Activated naive CD4-positive, alpha-beta T cell treated with anti-CD3 and anti-CD28 coated beads, Interleukin-2, amount 50 U/mL, for 72 hours (primary cell): ENCODE measurements at places on chromosomes 6 and 20.

GRCh38 chr6:2976571-2977085 lies 5.3 kb upstream of the SERPINB6 start:
- no peak for DNase-seq

GRCh38 chr20:61373055-61373399 lies 121.0 kb downstream of the CDH4 start:
- no peak for DNase-seq

- no peak for DNase-seq
Measured at GRCh38 chr6:16446273-16446672, 207.9 kb downstream of the GMPR start.

DNA sequence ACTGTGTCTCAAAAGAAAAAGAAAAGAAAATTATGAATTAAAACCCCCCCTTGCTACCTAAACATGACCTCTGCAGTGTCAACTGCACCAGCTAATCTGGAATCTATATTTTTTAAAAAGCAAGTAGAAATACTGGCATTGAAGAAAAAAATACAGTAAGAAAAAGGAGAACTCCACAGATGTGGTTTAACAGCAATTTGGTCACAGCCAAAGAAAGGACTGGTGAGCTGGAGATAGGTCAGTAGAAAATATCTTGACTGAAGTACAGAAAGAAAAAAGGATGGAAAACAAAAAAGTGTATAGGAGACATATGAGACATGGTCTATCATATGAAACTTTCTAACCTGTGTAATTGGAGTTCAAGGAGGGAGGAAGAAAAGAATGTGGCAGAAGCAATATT lies 44.1 kb upstream of the ERVFRD-1 start:
- no peak for DNase-seq

- DNase-seq, result peak; percentile 17
Measured at GRCh38 chr20:21101932-21102575, 4.1 kb downstream of the LINC00237 start.

DNA sequence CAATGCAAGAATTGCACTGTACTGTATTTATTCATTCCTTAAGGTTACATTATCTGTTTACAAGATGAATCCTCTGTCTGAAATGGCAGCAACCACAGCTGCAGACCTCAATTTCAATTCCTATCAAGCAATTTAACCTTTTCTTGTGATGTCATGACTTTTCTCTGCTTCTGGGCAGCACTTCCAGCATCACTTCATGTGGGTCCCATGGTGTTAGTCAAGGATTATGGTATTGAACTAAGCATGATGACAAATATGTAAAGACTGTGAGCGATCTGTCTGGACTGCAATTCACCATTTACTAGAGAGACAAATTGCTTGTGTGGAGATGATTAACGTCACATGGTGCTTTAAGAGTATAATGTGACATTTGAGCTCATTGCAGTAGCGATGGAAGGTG lies 90.5 kb upstream of the CCN2 start:
- no peak for DNase-seq

- DNase-seq, result no peak
Measured at GRCh38 chr6:110951986-110952794, 6.3 kb upstream of the GTF3C6 start.
